ENCODE measurements at places on chromosomes 2 and 18.

DNA sequence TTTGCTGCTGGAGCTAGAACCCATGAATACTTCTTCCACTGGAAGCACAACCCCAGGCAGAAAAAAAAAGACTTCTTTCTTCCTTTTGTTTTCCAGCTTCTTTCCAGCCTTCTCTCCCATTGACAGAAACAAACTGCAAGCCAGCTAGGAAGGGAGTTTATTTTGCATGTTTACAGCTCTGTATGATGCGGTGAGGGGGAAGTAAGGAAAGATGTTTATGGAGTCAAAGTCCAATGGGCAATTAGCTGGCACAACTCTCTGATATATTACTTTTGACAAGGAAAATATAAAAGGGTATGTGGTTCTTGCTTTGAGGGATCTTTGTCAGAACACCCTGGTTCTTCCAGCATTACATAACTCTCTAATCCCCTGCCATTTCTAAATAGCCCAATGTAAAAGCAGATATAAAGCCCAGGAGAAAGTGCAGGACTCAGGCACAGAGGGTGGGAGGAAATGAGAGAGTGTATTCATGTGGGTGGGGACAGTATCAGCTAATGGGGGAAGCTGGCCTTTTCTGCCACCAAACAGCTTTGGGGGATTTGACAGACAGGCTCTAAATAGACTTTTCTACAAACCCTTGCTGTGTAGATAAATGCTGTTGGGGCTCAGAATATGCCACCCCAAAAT is 9.3 kb upstream of the NMS start:
- DNase-seq: no peak

GRCh38 chr18:23703057-23703986 is 14.1 kb downstream of the LAMA3 start:
- peak; percentile 67 for DNase-seq

DNA sequence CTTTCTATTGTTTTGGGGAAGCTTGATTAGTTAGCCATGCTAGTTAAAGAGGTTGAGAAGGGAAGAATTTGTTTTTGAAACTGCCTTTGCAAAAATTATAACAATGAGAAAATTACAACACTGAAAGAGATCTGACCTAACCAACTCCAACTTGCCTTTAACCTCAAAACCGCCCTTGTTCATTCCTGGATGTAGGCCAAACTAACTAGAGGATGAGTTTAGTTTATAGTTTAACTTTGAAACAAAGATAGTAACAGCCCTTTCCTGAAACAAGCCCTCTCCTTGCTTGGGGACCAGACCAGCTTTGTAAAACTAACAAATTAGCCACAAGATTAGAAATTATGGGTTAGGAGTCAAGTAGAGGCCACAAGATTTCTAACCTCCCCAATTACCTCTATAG is 713.9 kb downstream of the CPS1 start:
- no peak for DNase-seq

GRCh38 chr2:23761638-23762037 is 165.3 kb downstream of the ATAD2B start:
- peak; percentile 17 for DNase-seq

GRCh38 chr2:118123561-118124232 is 35.4 kb downstream of the INSIG2 start:
- DNase-seq: no peak

- no peak for DNase-seq
Measured at GRCh38 chr2:97738179-97739019, 25.0 kb downstream of the ZAP70 start.

- peak; percentile 17 for DNase-seq
Measured at GRCh38 chr2:188235364-188235763, 56.3 kb upstream of the GULP1 start.

DNA sequence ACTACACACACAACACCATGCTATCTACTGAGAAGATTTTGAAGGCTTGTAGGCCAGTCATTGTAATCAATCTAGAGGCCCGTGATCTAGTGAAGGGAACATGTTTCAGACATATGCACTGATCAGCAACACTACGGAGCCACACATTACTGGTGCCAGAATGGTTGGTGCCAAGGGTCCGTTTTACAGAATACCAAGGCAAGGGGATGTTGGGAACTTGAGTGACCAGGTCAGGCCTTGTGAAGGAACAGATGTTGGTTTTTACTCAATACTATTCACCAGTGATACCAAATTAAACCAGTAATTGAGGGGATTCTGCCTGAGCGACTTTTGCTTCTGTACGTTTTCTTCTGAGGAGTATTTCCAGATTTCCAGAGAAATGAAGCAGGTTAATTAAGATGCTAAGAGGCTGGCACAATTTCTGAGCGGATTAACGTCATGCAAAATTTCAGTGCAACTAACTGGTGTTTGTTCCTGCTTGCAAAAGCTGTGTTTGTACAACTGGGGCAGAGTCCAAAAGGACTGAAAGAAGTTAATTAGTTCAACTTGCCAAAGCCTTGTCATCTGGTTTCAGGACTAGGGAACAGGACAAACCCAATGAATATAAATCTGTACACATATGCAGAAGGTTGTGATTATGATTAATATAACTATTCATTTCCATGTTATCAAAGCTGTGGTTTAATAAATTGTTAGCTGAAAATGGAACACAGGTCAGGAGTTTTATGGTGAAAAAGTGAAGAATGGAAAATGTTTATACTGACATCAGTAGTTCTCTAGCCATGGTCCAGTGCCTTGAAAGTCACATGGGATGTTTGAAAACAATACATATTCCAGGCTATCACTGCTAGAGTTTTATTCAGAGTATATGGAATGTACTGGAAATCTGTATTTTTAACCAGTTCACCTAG is 432.1 kb upstream of the DCC start:
- no peak for DNase-seq

DNA sequence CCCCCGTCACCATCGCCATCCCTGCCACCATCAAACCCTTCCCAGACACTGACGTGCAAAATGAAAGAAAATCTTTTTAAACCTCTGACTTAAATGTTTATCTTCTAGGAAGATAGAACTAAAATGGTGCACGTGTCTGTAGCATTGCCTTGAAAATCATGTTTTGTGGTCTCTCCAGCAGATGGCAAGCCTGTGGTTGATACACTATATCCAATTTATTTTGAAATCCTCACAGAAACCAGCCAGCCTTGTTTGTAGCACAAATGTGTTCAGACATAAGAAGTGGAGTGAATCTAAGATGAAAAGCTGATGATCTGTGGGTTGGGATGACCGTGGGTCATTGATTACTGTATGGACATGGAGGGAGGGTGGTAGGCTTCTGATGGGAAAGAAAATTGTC is 436.2 kb upstream of the SMIM21 start:
- DNase-seq: no peak

GRCh38 chr2:132009874-132010521 is 151.8 kb downstream of the ANKRD30BL start:
- no peak for DNase-seq

- no peak for DNase-seq
Measured at GRCh38 chr2:45140675-45141074, 131.4 kb upstream of the SIX2 start.

GRCh38 chr2:81283081-81283480 is 978.5 kb upstream of the LRRTM1 start:
- DNase-seq: no peak

GRCh38 chr2:142992840-142993239 is 115.4 kb downstream of the KYNU start:
- no peak for DNase-seq

DNA sequence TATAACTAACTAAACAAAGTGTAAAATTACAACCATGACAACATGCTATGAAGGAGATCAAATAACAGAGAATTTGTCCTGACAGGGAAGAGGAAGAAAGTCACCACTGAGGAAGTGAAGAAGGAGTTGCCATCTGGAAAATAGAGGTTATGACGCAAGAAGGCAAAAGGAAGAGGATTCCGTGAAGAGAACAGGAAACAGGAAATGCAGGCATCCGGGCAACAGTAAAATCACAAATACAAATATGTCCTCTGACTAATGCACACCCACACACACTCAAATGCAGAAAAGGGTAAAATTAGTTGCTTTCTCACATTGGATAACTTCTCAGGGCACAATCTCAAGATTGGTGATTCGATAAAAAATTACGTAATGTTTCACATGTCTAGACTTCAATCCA is 278.4 kb downstream of the TMX3 start:
- DNase-seq: peak; percentile 8

DNA sequence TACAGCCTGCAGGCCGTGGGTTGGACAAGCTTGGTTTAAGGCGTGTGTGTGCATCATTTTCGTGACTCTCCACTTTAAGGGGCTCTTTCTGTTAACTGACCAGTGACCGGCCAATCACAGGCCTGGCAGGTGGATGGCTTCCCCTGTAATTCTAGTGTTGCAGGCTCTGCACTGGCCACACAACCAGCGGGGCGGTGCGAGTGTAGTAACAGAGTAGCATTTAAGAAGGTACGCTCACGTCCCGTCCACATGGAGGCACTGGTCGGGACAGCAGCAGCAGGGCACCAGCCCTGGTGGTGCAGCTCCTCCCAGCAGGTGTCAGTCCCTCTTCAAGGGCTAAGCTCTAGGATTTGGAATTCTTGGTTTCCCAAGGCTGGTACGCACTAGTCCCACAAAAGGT is 8.0 kb upstream of the ANO7 start:
- no peak for DNase-seq

GRCh38 chr2:28234807-28235206 is 157.9 kb upstream of the FOSL2 start:
- DNase-seq: no peak

- DNase-seq: peak; percentile 66
Measured at GRCh38 chr2:42567806-42568400, 529 bp upstream of the MTA3 start.

DNA sequence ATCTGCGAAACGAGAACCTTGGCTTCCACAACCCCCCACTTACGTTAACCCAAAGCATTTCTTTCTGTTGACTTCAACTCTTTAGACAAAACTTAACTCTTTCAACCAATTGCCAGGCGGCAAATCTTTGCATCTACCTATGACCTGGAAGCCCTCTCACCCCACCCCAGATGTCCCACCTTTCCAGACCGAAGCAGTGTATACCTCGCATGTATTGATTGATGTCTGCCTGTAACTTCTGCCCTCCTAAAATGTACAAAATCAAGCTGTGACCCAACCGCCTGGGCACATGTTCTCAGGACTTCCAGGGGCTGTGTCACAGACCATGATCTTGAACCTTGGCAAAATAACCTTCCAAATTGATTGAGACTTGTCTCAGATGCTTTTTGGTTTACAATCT is 12.3 kb downstream of the AQP12B start:
- DNase-seq: no peak

DNA sequence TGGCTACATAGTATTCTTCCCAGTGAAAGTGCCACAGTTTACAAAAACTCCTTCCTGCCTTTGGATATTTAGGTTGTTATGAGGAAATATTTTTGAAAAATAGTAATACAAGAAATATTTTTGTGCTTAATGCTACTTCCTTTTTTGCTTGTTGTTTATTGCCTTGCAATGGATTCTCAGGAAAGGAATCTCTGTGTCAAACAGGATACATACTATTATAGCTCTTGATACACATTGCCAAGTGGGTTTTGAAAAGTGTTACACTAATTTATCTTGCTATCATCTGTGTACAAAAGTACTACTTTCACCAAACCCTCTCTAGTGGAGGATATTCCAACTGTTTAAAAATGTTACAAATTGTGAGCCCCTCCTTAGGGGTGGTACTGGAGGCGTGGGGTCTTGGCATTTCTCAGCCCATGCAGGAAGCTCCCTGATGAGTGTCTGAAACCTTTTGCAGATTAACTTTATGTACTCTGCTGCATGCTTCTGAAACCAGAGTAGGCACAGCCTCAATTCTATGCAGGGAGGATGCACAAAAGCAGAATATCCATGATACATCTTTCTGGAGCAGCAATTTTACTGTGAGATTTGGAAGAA is 54.5 kb downstream of the EVA1A start:
- DNase-seq: no peak

DNA sequence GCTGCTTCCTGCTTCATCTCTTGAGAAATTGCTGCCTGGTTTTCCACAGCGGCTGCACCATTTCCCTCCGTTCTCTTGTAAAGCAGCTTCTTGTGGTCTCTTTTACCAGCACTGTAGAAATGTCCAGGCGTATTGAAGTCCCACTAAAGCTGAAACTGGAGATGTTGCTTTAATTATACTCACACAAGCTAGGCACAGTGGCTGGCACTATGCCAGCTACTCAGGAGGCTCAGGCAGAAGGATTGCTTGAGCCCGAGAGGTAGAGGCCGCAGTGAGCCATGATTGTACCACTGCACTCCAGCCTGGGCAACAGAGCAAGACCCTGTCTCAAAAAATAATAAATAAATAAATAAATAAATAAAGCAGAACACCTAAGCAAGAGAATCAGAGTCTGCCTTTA is 19.2 kb upstream of the ATP9B start:
- DNase-seq: no peak

DNA sequence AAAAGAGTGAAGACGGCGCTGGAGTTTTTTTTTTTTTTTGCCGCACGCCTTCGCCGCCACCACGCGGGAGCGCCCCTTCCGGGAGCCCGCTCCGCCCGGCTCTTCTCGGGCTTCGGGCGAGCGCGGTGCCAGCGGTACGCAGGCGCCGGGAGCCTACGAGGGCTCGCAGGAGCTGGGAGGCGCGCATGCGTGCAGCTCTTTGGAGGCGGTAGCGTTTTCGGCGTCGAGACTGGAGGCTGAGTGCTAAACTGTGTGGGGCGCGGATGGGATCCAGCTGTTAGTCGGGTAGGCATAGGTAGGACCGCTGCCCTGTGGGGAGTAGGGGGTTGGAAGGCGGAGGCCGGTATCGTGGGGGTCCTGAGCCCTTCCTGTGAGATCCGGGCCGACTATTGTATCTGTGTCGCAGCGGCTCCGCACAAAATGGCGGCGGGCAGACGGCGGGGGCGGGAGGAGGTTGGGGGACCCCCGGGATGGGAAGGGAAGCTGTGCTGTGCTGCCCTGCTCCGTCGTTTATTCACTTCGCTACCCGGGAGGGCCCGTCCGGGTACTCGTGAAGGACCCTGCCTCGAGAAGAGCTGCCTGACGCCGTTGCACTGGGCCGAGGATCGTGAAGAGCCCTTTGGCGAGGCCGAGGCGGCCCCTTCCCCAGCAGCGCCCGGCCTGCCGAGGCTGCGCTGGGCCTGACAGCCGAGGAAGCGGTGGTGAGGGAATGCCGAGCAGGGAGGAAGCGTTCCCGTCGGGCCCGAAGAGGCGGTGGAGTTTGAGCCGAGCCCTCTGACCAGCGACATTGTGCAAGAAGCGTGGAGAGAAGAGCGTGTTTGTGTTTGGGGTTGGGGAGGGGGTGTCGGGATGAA is at the start of gene ZNF638:
Gene ZNF638 (plus strand): TSS at position 202 of the 854 bp plus-strand sequence. CDS start 17,173 bp downstream, outside the sequence.
- DNase-seq: peak; percentile 95

- DNase-seq: peak; percentile 33
Measured at GRCh38 chr2:20222014-20222768, 2.7 kb downstream of the SDC1 start.
